ENCODE measurements at places on chromosomes 11 and 22.

- DNase-seq, result no peak
Measured at GRCh38 chr11:35239471-35240075, 100.6 kb downstream of the CD44 start.

DNA sequence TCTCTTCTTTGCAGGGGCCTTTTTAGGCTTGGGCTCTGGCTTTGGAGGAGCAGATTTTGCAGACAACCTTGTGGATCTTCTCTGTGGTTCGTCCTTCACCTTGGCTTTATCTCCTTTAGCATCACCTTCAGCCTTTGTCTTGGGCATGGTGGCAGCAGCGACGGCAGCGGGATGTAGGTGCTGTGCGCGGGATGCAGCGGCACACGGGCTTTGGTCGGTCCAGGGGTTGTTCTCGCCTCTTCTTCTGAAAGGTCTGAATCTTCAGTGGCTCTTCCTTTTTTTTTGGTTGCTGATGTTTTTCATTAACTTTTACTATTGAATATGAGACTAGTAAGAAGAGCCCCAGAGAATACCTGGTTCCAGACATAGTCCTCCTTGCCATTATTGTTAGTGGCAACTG, 10.0 kb downstream of the MEI1 start:
- DNase-seq, result no peak

GRCh38 chr11:78643676-78644056, 69.0 kb upstream of the NARS2 start:
- DNase-seq, result no peak

DNA sequence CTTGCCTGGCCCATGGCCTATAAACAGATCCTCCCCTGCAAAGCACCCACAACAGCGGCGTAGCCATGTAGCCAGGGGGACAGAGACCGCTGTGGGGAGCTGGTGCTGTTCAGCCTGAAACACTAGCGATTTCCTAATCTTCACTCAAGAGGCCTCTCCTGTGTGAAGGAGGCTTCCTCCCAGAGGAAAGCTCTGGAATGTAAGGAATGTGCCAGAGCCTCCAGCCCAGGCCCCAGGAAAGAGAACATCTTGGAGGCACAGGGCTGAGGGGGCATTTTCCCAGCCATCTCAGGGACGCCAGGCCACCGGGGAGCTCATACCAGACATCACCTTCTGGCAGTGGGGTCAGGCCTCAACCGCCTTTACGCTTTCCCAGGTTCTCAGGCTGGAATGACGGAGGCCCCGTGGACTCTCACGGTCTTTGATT, 24.0 kb downstream of the MIAT start:
- DNase-seq, result no peak

- peak; percentile 41 for DNase-seq
Measured at GRCh38 chr22:24106385-24107381, 74.6 kb upstream of the SUSD2 start.

- DNase-seq, result no peak
Measured at GRCh38 chr11:17551347-17552040, 4.4 kb downstream of the OTOG start.

DNA sequence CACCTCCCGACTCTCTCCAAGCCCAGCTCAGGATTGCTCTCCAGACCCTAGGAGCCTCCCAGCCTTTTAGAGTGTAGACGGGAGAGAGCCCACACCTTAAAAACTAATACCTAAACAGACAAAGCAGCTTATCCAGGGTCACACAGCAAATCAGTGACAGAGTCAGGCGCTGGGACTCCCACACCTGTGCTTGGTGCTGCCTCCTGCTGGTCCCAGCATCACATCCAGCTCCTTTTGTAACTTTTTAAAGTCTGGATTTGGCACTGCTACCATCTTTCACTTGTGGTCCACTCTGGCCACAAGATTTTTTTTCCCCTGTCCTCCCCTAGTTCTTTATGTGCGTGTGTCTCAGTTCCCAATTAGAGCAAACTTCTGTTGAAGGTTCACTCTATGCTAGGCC, 4.7 kb downstream of the ANO1 start:
- no peak for DNase-seq

DNA sequence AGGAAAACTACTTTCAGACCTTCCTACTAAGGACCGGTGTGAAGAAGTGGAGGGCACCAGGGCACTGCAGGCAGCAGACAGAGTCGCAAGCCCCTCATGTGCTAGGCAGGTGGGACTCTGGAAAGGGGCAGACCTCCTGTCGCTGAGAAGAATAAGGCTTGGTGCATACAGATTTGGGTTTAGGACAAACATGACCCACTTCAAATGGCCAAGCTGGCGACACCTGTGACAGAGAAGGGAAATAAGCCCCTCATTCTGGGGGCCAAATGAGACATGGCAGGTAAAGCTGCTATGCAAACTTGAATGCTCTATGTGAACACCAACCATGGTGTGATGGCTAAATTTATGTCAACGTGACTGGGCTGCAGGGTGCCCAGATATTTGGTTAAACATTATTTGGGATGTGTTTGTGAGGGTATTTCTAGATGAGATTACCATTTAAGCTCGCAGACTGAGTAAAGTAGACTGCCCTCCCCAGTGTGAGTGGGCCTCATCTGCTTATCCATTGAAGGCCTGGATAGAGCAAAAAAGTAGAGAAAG, 112.4 kb upstream of the PITPNB start:
- DNase-seq, result no peak

DNA sequence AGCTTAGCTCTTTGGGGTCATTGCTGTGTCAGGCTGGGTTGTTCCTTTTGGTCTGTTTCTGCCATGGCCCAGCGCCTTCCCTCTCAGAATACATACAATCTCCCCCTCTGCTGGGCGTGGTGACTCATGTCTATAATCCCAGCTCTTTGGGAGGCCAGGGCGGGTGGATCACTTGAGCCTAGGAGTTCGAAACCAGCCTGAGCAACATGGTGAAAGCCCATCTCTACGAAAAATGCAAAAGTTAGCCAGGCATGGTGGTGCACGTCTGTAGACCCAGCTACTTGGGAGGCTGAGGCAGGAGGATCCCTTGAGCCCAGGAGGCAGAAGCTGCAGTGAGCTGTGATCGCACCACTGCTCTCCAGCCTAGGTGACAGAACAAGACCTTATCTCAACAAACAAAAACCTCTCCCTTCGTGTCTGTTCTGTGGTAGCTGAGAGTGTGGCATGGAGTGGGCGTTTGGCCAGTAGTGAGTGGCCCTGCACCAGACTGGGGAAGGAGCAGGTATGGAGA, 46.7 kb upstream of the RAB1B start:
- DNase-seq, result peak; percentile 39

GRCh38 chr11:116701876-116702275, 70.9 kb downstream of the BUD13 start:
- no peak for DNase-seq

GRCh38 chr11:73259406-73260126, 12.6 kb upstream of the P2RY6 start:
- DNase-seq, result peak; percentile 17

DNA sequence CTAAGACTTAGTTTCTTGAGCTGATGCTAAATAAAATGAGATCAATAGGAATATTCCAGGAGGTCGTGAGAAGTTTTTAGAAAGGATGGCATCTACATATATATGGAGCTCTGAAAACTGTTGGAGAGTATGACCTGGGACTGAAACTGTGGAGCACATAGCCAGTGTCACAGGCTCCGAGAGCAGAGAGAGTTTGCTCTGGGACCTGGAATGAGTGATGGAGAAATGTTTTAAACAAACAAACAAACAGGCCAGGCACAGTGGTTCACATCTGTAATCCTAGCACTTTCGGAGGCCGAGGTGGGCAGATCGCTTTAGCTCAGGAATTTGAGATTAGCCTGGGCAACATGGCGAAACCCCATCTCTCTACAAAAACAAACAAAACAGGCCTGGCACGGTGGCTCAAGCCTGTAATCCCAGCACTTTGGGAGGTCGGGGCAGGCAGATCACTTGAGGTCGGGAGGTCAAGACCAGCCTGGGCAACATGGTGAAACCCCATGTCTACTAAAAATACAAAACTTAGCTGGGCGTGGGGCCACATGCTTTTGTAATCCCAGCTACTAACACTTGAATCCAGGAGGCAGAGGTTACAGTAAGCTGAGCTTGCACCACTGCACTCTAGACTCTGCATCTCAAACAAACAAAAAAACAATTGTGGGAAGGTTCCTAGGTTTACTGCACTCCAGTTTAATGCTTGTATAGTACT, 67.1 kb downstream of the SLC35F2 start:
- DNase-seq, result no peak

GRCh38 chr11:65376138-65376713, 6.2 kb downstream of the SLC25A45 start:
- DNase-seq, result no peak

All from activated CD4-positive, CD25-positive, alpha-beta regulatory T cell treated with anti-CD3 and anti-CD28 coated beads, Interleukin-2, amount 50 U/mL, for 72 hours (primary cell).